ENCODE measurements at places on chromosomes 16 and 17.

- no peak for DNase-seq
These were observed 45.5 kb downstream of the CYTH1 start for GRCh38 chr17:78736526-78737079.

DNA sequence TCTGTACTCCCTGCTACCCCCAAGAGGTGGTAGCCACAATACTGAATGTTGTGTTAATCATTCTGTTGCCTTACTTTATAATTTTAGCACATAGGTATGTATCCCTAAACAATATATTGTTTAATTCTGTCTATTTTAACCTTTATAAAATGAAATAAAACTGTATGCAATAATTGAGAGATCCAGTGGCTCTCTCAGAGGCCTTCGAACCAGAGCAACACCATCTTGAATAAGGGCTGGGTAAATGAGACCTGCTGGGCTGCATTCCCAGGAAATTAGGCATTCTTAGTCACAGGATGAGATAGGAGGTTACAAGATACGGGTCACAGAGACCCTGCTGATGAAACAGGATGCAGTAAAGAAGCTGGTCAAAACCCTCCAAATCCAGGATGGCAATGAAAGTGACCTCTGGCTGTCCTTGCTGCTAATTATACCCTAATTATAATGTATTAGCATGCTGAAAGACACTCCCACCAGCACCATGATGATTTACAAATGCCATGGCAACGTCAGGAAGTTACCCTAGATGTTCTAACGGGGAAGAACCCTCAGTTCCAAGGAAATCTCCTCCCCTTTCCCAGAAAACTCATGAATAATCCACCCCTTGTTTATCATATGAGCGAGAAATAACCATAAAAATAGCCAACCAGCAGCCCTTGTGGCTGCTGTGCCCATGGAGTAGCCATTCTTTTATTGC is 2.0 kb upstream of the CANT1 start:
- DNase-seq: no peak

DNA sequence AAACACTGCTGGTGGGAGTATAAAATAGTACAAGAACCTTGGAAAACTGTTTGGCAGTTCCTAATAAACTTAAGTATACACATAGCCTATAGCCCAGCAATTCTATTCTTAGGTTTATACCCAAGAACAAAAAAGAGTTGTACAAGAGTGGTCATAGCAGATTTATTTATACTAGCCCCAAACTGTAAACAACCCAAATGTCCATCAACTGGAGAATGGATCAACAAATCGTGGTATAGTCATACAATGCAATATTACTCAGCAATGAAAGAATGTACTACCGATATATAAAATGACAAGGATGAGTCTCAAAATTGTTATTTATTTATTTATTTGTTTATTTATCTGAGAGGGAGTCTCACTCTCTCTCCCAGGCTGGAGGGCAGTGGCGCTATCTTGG is 23.1 kb downstream of the GNGT2 start:
- DNase-seq: no peak

- no peak for DNase-seq
These were observed 622.3 kb downstream of the TMEM114 start for GRCh38 chr16:7967996-7968509.

DNA sequence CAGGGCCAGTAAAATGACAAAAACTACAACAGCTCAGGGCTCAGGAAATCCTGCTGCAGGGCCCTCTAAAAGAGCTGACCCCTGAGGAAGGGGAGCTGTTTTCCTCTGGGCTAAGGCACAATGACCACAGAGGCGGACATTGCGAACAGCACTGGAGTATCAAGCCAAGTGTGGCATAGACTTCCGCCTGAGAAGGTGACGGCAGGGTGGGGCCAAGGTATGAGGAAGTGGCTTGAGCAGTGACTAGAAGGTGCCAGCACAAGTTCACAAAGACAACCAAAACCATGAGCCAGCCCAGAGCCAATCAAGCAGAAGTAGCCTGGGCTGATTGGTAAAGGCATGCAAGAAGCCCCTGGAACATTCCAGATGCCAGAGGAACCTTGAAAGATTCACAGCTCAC is 13.9 kb downstream of the ERN2 start:
- no peak for DNase-seq

- no peak for DNase-seq
These were observed 12.7 kb upstream of the STAC2 start for GRCh38 chr17:39238311-39238972.

DNA sequence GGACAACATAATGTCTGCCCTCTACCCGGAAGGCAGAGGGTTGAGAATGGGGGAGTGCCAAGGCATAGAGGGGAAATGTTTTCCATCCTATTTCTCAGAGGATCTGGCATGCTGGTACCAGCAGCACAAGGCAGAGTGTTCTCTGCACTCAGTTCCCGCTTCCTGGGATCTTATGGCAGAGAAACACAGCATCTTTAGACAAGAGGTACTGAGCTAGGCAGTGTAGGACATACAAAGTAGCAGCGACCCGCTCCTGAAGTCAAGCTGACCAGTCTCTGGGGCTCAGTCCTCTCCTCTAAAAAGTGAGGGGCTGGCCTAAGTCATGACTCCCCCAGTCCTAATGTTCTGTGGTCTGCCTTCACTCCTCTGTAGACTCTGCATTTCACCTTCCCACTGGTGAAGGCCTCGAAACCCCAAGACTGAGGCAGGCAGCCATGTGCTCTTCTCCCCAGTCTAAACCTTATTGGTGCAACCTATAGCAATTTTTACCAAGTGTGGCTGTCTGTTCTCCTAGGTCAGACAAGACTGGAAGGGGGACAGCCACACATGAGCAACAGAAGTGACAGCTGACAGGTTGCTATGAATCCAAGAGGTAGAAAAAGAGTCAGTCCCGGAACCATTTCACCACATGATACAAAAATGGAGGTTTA is 11.3 kb upstream of the TSPOAP1 start:
- no peak for DNase-seq

GRCh38 chr17:7307686-7308624 is 527 bp downstream of the EIF5A start:
- no peak for DNase-seq

GRCh38 chr17:70006159-70006558 is 68.9 kb upstream of the KCNJ16 start:
- no peak for DNase-seq

- DNase-seq: no peak
These were observed 1.3 kb downstream of the ATF7IP2 start for GRCh38 chr16:10387188-10387617.

DNA sequence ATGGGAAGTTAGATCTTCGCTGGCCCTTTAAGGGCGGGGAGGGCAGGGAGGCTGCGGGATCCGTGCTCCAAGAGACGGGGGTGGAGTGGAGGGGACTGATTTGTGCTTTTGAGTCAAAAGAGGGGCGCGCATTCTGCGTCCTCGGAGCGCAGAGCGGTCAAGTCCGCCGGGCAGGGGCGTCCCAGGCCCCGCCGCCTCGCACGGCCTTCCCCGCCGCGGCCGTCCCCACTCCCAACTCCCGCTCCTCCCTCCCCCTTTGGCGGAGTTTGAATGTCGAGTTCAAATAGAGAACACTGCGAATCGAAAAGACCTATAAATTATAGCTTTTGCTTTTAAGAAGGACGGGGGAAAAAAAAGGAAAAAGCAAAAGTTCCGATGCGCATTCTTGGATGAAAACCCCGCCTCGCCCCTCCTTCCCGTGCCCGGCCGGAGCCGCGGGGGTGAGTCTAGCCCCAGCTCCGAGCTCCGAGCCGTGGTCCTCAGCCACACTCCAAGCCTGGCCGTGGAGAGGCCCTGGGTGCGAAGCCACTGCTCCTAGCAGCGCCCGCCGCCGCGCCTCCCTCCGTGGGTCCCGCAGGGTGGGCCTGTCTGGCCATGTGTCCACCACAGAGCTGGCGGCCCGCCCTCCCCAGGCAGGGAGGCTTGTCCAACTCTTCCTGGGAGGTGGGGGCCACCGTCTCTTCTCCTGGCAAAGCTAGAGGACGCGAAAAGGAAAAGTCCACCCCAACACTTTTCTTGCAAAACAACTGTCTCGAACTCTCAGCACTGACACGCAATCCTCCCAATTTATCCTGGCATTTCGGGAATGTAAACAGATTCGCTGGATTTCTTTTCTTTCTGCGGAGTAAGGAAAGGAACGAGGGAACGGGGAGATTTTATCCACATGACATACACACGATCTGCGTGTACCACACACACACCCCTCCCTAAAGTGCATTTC is 3.6 kb downstream of the CBX8 start:
- no peak for DNase-seq

GRCh38 chr17:32331243-32332040 is 10.5 kb downstream of the C17orf75 start:
- DNase-seq: no peak

GRCh38 chr17:50423553-50424159 is 2.4 kb upstream of the ACSF2 start:
- DNase-seq: no peak

- DNase-seq: no peak
These were observed 24.4 kb upstream of the ETV4 start for GRCh38 chr17:43570518-43570928.

DNA sequence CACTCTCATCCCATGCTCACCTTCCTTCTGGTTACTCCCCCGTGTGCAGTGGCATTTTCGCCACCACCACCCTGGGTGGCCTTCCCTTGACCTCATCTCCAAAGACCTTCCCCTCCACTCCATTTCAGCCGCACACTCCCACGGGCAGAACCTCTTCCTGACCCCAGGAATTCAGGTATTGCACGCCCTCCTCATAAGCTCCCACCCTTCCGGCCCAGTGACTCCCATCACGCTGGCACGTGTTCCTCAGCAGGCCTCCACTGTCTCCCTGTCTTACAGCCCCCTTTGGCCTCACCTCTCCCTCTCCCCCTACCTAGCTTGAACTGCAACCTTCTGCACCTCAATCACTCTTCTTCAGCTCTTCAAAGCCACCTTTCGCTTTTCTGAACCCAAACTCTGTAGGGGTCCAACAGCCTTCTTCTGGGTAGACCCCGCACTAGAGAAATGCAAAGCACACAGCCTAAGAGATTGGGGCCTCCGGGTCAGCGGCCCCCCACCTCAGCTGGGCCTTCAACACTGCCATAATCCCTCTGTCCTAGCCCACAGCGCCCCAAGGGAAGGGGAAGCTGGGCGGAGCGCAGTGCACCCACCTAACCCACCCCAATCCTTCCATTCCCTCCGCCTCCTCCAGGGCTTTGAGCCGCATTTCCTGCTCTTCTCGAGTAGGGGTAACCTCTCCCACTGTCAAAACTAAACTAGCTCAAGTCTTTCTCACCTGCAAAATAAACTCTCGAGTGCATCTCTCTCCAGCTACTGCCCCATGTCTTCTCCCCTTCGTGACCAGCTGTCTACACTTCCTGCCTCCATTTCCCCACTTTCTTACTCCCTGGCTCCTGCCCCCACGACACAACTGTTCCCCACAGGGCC is 1.7 kb upstream of the TMEM97 start:
- DNase-seq: no peak

DNA sequence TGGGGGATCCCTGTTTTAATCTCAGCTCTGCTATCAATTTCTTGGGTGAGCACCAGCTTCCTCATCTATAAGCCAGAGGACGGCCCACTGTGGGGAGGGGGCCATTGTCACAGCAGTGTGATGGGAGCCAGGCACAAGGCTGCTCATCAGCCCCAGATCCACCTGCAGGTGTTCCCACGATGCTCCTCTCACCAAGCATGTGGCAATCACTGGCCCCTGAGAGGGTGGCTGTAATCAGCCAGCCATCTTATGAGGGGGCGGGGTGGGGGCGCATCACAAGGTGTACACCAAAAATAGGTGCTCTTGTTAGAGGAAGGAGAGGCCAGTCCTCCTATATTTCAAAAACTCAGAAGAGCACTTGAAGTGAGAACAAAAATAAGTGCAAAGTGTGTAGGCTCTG is 31.2 kb downstream of the HNF1B start:
- no peak for DNase-seq

DNA sequence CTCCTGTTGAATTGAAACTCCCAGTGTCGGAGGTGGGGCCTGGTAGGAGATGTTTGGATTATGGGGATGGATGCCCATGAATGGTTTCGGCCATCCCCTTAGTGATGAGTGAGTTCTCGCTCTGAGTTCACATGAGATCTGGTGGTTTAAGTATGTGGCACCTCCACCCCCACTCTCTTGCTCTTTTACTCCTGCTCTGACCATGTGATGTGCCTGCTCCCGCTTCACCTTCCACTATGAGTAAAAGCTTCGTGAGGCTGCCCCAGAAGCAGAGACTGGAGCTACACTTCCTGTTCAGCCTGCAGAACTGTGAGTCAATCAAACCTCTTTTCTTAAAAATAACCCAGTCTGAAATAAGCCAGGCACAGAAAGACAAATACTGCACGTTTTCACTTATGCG is 512.4 kb downstream of the HS3ST4 start:
- no peak for DNase-seq

DNA sequence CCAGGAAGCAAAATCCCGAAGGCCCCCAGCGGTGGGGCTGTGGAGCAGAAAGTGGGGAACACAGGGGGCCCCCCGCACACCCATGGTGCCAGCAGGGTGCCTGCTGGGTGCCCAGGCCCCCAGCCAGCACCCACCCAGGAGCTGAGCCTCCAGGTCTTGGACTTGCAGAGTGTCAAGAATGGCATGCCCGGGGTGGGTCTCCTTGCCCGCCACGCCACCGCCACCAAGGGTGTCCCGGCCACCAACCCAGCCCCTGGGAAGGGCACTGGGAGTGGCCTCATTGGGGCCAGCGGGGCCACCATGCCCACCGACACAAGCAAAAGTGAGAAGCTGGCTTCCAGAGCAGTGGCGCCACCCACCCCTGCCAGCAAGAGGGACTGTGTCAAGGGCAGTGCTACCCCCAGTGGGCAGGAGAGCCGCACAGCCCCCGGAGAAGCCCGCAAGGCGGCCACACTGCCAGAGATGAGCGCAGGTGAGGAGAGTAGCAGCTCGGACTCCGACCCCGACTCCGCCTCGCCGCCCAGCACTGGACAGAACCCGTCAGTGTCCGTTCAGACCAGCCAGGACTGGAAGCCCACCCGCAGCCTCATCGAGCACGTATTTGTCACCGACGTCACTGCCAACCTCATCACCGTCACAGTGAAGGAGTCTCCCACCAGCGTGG is 6.5 kb downstream of the CBX2 start:
- DNase-seq: no peak

- DNase-seq: no peak
These were observed 177.3 kb downstream of the SHISA6 start for GRCh38 chr17:11418342-11418741.

DNA sequence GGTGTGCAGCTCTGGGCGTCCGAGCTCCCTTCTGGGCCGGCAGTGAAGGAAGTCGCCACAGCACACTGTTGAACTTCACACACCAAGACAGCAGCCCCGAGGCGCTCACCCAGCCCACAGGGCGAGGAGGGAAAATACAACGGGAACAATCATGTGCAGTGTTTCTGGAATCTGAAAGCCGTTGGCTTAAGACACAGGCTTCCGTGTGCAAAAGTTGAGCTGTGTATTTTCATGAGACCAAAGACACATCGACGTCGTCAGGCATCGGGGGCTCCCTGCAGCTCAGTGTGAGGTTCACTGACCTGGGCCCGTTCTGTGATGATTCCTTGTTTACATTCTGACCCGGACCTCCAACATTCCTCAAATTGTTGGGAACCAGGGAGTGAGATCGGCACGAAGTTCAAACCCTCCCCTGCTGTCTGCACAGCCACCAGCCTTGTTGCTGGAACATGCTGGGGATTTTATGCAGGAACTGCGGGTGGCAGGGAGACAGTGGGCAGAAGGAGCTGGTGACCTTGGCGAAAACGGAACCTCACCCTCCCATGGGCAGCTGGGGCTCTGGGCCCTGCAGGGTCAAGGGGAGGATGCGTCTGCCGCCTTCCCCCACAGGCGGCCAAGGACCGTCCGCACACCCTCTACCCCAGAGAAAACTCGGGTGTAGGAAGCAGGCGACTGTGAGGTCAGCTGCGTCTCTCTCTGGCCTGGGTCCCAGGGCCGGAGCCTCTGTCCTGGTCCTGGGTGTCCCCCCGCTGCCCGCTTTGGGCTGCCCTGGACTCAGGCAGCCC is 72.2 kb downstream of the METRNL start:
- no peak for DNase-seq

GRCh38 chr17:17789828-17790636 is 46.8 kb downstream of the SREBF1 start:
- no peak for DNase-seq

Measured in thoracic aorta (tissue), 2 donors.